NCI-H1930 (cell line): ENCODE measurements at places on chromosomes 2 and 18.

DNA sequence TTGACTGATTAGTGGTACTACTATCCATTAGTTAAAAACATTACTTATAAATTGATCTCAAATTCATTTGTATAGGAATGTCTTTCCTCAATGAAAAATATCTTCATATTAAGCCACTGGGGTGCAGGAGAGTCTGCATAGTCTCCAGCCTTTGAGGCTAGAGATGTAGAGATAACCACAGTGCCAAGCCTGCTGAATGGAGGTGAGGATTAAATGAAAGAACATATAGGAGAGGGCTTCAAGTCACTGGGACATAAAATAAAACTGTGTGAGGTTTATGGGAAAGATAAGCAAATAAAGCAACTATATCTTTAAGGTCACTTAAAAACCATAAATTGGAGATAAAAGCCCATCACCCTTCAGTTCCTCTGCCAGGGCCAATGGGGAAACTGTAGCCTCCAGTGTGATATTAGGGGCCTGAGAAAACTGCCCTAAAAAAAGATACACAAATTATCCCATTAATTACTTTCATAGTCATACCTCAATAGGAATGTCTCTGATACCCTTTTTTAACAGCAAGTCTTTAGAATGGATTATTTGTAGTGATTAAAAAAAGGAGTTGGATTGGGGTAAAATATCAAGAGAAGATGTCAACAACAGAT lies 27.6 kb downstream of the GALNT3 start:
- no peak for DNase-seq

DNA sequence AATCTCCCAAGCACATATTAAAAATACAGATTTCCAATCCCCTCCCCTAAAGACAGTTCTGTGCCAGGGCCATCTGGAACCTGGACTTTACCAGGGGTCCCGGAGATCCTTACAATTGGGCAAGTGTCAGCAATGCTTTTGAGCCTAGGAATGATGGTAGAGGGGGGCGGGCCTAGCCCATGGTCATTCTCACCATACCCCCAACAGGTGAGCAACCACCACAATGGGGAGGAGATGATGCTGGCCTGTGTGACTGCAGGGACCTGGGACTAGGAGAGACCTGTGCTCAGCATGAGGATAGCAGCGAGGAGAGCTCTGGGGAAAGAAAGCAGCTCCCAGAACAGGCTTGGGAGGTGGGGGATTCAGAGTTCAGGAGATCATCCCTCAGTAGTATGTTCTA lies 13.9 kb upstream of the ASAP2 start:
- no peak for DNase-seq

GRCh38 chr18:71939483-71939882 lies 604.7 kb downstream of the CBLN2 start:
- no peak for DNase-seq

GRCh38 chr2:4882421-4882820 lies 809.8 kb upstream of the SOX11 start:
- DNase-seq: no peak

DNA sequence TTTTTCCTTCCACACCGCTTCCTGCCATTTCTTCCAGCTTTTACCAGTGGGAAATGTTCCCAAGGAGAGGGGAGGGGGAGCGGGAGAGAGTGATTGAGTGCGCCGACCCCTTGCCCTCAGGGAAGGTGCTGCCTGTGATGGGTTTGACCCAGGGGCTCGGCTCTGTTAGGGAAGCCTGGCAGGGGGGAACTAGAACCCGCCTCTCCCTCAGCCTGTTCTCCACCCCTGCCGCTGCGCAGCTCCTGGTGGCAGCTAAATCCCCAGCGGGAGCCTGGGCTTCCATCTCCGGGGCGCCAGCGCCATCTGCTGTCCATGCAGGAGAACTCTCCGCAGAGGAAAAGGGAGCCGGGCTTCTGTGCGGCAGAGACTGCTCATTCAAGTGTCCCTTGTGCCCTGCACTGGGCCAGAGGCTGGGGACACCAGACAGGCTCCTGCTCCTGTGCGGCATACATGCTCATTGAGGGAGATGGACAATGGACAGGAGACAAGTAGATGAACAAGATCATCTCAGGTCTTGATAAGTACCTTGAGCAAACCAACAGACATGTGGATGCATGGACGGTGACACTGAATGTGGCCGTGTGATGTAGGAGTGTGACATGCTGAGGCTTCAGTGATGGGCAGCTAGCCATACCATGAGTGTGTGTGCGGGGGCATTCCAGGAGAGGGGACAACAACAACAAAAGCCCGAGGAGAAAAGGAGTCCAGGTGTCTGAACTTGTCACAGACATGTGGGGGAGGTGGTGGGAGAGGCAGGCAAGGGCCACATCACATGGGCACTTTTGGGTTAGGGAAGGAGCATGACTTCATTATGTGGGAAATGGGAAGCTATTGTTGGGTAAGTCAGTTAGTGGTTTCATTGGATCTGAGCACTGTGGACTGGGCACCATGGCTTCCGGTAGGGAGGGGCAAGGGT lies 13.3 kb downstream of the CHPF start:
- DNase-seq: peak; percentile 54

DNA sequence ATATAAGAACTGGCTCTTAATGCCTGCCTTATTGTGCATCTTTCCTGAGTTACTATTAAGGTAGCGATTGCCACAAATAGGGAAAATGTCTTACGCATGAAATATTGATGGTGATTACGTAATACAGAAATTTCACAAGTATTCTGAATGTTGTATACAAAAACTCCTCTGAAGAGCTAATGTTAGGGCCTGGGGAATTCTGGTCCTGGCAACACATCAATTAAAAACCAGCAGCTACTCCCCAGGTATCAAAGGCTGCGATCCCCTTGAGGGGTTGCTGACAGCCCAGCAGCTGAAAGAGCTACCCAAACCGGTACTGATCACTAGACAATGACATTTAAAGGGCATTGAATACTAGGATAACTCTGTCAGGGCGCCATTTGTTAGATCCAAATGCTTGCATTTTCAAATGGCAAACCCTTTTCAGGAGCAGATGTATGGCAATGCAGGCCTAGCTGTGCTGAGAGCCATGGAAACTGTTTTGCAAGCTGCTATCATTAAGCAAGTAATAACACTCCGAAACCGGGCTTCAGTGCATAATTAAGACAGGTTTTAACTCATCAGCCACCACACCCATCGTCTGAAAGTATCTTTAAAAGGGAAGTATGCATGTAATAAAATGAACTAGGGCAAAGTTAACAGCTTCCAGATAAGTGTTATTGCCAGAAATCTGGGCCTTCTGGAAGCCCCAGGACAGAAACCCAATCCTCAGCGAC lies 78.4 kb downstream of the CLHC1 start:
- DNase-seq: no peak

DNA sequence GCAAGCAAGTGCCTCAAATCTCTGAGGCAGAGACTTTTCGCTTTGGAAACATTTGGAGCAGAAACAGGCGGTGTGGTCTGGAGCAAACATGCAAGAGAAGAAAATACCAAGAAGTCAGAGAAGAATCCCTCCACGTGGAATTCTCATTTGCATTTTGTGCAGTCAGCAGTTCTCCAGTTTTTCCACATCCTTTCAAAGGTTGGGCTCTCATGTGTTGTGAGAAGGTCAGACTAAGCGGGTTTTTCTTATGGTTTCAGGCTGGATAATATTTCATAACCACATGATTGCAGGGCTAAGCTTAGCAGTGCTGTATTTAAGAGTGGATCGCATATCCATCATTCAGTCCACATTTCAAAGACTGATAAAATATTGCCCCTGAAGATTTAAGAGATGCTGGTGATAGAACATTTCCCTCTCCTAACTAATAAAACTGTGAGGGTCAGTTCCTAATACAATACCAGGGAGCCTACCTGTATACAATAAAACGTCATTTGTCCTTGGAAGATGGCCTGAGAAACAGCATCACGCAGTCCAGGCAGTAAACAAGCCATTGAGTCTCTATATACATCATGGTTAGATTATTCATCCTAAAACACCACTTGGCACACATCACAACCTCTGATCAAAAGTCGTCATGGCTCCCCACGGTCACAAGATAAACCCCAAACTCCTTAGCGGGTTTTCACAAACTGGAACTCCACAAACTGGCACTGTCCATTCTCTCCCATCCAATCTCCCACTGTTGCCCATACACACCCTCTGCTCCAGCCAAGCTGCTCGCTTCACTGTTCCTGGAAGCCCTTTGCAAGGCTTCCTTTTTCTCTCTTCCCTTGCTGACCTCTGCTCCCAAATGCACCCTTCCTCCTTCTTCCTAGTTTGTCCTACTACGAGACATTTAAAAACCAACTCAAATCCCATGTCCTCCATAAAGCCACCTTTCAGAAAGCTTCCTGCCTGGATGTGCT lies 31.5 kb downstream of the ANKRD44 start:
- DNase-seq: no peak

GRCh38 chr2:190418727-190419126 lies 10.6 kb downstream of the MFSD6 start:
- DNase-seq: no peak

DNA sequence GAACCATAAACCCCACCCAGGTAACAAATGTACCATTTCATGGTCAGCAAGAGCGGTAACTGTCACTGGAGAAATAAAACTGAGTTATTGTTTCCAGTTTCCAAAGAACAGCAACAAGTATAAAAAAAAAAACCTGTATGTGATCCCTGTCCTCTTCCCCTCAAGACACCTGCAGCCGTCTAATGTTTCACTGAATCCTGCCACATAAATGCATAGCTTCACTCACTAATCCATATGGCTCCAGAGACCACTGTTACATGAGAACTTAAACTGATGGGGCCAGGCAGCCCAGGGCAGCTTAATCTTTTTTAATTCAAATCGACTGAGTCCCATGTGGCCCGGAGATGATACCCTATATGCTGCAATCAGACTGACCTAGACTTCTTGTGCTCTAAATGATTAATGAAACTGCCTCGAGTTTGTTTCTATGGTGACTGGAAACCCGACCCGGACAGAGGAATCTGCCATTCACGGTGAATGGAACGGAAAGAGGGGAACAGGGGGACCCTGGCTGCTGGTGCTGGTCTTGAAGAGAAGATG lies 60.9 kb upstream of the SIX2 start:
- no peak for DNase-seq

DNA sequence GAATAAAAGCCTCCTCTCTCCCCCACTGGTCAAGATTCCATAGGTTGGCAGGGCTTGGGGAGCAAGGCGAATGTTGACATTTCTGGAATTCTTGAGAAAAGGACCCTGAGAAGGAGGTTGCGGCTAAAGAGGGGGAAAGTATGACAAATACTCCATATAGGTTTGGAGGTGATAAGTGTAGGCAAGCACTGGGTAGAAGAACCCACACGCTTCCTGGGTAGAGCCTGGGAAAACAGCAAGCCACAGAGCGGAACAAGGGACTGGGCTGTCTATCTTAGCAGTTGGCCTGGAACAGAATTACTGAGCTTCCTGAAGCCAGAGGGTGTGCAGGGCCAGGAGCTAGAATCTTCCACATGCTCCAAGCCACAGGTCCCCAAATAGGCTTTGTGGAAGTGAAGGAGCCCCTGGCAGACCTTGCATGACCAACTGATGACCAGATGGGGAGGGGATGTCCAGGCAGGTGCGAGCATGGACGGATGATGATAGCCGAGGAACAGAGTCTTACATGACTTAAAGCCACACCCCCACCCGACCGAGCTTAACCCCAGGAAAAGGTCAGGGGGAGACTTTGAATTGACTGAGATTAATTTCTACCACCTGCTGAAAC lies 9.9 kb downstream of the PRKAG3 start:
- no peak for DNase-seq

- DNase-seq: no peak
Measured at GRCh38 chr2:216402751-216403150, 9.5 kb upstream of the SMARCAL1 start.

- no peak for DNase-seq
Measured at GRCh38 chr2:136441979-136442714, 323.2 kb upstream of the THSD7B start.

DNA sequence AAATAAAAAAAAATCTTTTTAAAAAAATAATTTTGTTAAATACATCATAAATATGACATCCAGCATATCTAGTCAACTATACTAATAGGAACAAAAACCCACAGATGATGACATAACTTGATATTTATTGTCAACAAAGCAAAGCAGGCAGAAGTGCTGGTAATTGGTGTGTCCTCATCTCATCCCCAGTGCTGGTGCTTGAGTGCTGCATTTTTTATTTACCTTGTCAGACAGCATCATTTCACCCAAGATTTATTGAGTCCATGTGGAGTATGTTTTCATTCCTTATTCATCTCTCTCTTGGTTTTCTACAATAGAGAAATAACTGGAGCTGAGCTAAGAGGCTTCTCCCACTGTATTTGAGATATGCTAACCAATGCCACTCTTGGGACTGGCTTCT lies 191.6 kb upstream of the SLC14A2 start:
- no peak for DNase-seq

DNA sequence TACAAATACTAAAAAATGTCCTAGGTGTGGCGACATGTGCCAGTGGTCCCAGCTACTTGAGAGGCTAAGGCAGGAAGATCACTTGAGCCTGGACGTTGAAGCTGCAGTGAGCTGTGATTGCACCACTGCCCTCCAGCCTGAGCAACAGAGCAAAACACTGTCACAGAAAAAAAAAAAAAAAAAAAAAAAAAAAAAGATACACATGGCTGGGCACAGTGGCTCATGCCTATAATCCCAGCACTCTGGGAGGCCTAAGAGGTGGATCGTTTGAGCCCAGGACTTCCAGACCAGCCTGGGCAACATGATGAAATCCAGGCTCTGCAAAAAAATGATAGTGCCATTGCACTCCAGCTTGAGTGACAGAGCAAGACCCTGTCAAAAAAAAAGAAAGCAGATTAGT lies 13.7 kb downstream of the KANSL1L start:
- DNase-seq: no peak

GRCh38 chr18:69858897-69859296 lies 88.8 kb downstream of the CD226 start:
- DNase-seq: no peak

DNA sequence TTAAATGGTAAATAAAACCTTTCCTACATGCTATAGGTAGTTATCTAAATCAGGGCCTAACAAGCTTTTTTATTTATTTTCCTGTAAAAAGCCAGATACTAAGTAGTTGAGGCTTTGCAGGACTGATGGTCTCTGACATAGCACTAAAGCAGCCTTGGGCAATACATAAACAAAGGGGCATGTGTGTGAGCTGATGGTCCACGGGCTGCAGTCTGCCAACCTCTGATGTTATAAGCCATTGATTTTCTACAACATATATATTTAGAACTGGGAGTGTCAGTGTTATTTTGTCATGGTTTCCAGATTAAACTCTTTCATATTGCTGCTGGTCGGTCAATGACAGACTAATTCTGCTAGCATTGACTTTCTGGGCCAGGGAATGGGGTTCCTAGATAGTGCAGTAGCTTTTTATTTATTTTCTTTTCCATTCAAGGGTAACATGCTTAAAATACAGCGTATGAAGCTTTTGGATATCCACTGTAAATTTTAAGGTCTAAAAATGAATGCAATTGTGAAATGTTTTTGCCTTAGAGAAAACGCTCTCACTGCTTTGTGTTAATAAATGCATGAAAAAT lies 134.0 kb downstream of the NEDD4L start:
- no peak for DNase-seq

DNA sequence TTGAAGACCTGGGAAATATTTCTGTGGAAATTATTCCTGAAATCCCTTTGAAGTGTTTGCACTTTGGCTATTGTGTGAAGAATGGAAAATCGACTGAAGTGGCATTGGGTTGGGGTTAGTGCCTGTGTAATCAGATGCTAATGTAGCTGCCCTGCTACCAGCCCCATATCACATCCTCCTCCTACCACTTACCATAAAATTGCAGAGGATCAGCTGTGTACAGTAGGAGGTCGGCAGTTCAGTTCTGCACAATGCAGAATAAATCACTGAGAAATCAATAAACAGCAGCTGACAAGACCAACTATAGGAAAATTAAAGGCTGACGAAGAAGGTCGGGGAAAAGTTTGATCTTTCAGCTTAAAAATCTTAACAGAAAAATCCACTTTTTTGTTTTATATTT lies 440.9 kb downstream of the PTPRM start:
- DNase-seq: no peak
